ENCODE measurements at places on chromosomes 16 and 17. TPM values are rescaled to one million over a fixed set of nuclear protein-coding genes. Genes with fewer than 3 reads are reported as not detected.
A peak's percentile ranks its signal among the peaks of the same experiment; 100 is the strongest.

DNA sequence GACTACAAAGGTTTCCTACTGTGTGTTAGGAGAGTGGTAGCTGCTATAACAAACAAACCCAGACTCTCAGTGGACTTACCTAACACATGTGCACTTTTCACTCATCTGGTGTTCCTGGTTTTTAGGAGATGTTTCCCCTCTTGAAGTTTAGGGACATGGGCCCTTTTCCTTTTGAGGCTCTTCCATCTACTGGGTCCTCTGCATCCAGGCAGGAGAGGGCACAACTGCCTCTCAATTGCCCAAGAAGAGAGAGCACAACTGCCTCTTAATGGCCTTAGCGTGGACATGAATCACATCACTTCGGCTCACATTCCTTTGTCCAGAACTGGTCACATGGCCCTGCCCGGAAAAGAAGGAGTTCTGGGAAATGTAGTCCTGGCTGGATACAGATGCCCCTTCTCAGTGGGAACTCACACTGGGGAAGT lies 9.8 kb upstream of the TNRC6C start:
- peak; percentile 51 for DNase-seq

DNA sequence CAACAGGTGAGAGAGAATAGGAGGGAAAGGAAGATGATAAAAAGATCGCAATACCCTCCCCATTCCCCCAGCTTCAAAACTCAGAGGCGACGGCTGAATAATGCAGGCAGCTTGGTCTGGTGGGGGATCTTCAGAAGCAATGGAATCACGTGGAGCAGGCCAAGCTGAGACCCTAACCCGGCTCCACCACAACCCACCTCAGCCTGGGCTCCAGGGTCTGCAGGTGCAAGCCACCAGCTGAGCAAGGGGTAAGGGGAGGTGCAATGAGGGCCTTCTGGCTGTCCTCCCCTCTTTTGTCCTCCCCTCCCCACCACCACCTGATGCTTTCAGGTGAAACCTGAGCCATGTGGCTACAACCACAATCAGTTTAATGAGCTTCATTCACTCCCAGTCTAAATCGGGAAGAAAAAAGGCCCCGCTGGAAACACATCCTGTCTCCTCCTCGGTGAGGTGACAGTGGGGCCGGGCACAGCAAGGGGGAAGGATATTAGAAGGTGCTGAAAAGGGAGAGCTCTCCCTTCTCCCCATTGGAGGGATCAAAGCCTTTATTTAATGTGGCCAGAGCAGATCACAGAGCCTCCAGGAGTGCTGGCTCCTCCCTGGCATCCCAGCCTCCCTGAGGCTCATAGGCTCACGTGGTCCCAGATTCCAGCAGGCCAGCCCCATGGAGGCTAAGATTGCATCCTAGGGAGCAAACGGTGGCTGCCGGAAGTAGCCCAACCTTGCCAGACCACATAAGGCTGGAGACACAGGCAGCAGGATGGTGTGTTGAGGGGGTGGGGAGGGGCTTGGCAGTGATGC lies 261.0 kb downstream of the SOX9 start:
- DNase-seq, result no peak

GRCh38 chr17:80364091-80364691 lies 50.8 kb upstream of the ENDOV start:
- peak; percentile 11 for DNase-seq

- no peak for DNase-seq
Observed at GRCh38 chr16:1159973-1160772, 7.3 kb downstream of the CACNA1H start.

GRCh38 chr17:55368706-55369105 lies 52.9 kb downstream of the MMD start:
- no peak for DNase-seq

- no peak for DNase-seq
Observed at GRCh38 chr16:1902547-1903219, 15.5 kb downstream of the HS3ST6 start.

- DNase-seq, result no peak
Observed at GRCh38 chr17:75734674-75735294, 13.5 kb downstream of the ITGB4 start.

GLP2R gene
- total RNA-seq, result not detected

DNA sequence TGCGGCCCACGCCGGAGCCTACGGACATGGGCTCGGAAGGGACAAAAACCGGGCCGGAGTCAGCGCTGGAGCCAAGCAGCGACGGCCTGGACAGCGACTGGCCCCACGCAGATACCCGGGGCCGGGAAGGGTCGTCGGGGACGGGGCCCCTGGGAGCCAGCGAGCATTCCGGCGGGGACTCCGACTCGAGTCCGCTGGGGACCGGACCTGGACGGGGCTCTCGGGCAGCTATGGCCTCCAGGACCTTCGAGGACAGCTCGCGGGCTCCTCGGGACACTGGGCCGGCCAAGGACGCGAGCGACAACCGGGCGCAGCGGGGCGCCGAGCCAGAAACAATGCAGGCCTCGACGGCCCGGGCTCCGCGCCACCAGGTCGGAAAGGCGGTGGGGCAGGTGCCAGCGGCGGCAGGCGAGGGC lies 1.0 kb downstream of the MYO15B start:
- no peak for DNase-seq

FNDC8 gene
- not detected for total RNA-seq

USP43 gene
- under 0.01 TPM for total RNA-seq

DNA sequence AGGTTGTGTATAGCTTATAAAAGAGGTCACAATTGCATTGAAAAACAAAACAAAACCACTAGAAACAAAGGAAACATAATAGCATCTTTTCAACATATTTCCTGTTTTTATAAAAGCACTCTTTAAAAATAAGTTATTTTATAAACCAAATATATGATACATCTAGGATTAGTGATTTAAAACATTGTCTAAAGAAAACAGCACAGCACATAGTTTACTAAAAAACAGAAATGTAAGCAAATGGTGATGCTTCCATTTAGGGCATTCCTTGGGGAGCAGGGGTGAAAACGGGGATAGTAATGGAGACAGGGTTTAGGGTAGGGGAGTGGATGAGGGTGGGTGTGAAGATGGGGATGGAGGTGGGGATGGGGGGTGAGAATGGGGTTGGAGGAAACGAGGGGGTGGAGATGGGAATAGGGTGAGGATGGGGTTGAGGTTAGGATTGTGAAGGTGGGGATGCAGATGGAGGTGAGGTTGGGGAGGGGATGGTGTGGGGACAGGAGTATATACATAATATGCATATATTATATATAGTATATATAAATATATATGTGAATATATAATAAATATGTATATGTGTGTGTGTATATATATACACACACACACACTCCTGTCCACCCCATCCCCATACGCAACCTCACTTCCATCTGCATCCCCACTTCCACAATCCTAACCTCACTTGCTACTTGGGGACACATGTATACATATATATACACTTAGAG lies 1519.5 kb downstream of the CDH11 start:
- no peak for DNase-seq

DNA sequence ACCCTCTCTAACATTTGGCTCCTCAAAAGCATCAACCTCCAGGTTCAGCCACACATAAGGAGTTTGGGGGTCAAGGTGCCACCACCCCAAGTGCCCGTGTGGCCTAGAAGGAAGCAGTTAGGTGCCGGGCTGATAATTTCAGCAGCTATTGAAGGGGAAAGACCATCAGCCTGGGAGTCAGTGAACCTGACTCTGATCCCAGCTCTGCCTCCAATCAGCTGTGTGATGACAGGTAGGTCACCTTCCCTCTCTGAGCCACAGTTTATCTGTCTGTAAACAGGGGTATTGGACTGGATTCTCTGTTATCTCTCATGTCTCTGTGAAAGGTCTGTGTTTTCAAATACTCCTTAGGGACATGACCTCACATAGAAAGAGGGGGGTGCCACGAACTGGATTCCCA lies 3.9 kb downstream of the CRHR1 start:
- no peak for DNase-seq

ZFPM1 gene
- total RNA-seq, result 2.1 TPM

TBC1D3K gene
- not detected for total RNA-seq

PITPNM3 gene
- 0.99 TPM for total RNA-seq

DNA sequence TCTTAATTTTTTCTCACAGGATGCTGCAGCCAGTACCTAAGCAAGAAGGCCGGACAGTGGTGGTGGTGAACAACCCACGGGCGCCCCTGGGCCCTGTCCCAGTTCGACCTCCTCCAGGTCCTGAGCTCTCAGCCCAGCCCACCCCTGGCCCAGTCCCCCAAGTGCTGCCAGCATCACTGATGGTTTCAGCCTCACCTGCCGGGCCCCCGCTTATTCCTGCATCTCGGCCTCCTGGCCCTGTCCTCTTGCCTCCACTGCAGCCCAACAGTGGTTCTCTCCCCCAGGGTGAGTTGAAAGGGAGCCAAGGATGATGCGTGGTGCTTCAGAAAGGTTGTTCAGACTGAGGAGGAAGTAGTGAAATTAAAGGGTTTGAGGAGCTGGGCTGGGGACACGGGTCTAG lies 21.7 kb downstream of the SRCAP start:
- no peak for DNase-seq

ADAM11 gene
- total RNA-seq, result 0.66 TPM

ABCC11 gene
- total RNA-seq, result 0.17 TPM

- no peak for DNase-seq
Observed at GRCh38 chr17:63658366-63658765, 36.1 kb downstream of the MAP3K3 start.

DNA sequence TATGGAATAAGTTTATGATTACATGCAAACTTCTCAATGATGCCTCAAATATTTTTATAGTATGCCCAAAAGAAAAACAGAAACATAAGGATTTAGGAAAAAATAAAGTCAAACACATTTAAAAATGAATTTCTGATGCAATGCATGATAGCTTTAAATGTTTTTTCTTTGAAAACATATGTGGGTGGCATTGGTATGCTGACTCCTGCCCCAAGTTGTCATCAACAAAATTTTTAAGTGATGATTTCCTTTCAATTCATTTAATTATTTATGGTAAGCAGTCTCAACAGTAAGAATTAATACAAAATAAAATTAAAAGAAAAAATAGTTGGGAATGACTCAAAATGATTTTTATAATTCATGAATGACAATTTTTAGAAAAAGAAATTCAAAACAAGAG lies 104.9 kb downstream of the CEP112 start:
- peak; percentile 40 for DNase-seq

DNA sequence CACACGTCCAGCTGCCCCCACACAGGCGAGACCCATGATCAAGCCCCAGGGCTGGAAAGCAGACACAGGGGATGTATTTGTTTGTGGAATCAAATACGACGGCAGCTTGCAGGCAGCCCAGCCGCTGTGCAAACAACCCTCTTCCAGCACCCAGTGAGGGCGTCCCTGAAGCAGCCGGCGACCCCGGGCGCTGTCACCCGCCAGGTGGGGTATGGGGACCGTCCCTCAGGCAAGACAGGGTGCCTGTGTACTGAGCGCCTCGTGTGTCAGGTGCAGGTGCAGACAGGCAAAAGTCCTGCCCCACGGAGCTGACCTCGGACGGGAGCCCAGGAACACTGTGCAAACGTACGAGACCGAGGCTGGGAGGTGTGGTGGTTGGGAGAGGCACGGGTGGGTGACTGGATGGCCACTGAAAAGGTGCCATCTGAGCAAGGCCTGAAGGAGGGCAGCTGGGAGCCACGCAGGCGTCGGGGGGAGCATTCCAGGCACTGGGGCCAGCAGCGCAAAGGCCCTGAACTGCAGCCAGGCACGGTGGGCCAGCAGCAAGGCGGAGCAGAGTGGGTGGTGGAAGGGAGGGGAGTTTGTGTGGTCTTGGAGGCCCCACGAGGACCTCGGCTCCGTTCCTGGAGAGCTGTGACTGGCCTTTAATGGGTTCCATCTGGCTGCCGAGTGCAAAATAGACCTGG lies 48.5 kb downstream of the CBFA2T3 start:
- DNase-seq, result no peak

DNA sequence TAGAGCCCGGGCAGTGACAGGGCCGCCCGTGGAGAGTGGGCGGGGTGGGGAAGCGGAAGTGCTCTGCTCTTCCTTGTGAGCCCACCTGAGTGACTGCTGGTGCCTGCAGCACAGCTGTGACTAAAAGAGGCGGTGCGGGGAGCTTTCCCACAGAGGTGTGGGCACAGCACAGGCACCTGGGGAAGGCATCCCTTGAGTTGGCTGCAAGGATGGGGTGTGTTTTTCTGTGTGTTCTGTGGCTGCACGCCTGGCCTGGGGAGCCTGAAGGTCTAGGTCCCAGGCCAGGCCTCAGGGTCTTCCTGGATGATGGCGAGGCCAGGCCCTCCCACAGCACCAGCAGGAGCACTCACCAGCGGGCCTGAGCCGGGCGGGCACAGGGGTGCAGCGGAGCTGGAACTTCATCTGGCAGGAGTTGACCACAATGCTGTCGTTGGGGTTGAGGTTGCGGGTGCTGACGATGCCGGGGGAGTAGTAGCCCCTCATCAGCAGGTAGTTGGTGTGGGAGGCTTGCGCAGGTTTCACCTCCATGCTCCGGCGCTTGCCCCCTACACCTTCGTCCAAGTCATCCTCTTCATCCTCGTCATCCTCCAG lies 67.1 kb downstream of the IL21R start:
- no peak for DNase-seq

GRCh38 chr16:13926464-13926863 lies 6.5 kb downstream of the ERCC4 start:
- no peak for DNase-seq

GRCh38 chr16:83701494-83701893 lies 106.3 kb upstream of the HSBP1 start:
- DNase-seq, result peak; percentile 51

KIFC3 gene
- total RNA-seq, result 44.9 TPM

DNA sequence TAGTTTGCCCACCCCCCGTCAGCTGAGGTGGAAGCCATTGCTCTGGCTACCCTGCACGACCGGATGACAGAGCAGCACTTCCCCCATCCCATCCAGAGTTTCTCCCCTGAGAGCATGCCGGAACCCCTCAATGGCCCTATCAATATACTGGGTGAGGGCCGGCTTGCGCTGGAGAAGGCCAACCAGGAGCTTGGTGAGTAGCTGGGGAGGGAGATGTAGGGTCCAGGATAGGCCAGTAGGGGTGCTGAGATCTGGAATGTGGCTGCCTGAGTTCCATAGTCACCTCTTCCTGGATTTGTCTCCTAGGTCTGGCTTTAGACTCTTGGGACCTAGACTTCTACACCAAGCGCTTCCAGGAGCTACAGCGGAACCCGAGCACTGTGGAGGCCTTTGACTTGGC lies 6.4 kb downstream of the PFAS start:
- DNase-seq, result no peak

Data from fibroblast of lung (primary cell).